NAMALWA (cell line): ENCODE measurements at places on chromosomes 2 and 18.

DNA sequence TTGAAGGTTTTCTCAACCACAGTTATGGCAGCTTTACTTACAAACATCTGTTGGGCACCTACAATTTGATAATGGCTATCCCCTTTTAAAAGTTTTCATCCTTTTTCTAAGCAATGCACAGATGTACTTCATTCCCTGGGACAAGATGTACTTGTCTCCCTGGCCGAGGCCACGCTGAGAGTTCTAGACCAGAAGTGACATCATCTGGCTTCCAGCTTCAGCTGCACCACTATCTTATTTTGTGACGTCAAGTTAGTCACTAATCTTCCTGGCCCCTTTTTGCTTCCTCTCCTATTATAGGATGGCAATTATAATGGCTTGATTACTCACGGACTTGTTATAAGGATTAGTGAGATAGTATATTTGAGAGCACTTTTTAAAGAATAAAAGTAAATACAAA is 386.4 kb downstream of the BCL11A start:
- no peak for DNase-seq

DNA sequence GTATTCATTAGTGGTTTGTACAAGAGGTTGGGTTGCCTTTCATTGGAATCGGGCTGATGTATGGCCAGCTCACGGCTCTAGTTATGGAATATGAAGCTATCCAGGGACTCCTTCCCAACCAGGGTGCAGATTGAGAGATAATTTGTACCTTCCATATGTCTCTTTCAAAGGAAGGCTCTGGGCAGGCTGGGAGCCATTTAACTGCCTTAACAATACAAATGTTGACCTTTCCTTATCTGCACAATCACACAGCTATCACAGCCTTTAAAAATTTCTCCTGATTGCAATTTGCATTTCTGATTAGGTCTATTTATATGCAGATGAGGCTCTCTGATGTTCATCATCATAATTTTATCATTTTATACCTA is 58.7 kb downstream of the MYO3B start:
- no peak for DNase-seq

DNA sequence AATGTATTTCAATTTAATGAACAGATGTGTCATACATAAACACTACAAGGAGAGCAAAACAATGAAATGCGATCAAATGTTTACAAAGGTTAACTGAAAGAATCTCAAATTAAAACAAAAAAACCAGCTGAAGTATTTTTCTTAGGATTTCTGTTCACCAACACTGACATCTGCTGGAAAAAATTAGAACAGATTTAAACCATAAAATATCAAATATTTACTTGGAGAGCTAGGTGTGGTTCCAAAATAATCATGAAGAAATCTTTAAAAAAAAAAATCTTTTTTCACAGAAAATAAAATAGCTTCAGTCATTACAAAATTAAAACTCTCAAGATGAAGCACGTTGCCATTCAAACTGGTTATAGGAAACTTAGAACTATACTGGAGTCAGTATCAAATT is 13.8 kb downstream of the MMADHC start:
- DNase-seq = peak; percentile 25

DNA sequence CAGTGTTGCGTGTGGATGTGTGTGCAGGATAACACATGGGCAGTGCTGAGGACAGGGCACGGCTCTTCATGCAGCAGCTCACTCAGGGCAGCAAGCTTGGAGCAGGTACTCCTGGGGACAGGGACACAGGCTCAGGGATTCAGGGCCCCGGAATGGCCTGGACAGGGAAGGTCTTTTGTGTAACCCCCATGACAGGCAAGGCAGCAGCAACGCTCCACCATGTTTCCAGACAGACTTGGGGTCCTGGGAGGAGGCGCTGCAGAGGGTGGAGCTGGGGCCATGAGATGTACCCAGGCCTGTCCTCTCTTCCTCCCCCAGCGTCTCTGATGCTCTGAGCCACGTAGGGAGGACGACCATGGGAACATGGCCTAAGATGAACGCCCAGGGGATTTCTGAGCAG is 58.3 kb downstream of the ADNP2 start:
- DNase-seq = no peak

GRCh38 chr2:151334082-151334815 is 23.1 kb upstream of the TNFAIP6 start:
- DNase-seq = no peak

- DNase-seq = no peak
Observed at GRCh38 chr2:11305338-11305737, 39.1 kb downstream of the ROCK2 start.

- peak; percentile 83 for DNase-seq
Observed at GRCh38 chr2:178891265-178891958, 84.2 kb upstream of the TTN start.

GRCh38 chr18:46660957-46661749 is 4.1 kb upstream of the LOXHD1 start:
- DNase-seq = no peak

GRCh38 chr2:205161156-205161839 is 521.0 kb upstream of the NRP2 start:
- no peak for DNase-seq

DNA sequence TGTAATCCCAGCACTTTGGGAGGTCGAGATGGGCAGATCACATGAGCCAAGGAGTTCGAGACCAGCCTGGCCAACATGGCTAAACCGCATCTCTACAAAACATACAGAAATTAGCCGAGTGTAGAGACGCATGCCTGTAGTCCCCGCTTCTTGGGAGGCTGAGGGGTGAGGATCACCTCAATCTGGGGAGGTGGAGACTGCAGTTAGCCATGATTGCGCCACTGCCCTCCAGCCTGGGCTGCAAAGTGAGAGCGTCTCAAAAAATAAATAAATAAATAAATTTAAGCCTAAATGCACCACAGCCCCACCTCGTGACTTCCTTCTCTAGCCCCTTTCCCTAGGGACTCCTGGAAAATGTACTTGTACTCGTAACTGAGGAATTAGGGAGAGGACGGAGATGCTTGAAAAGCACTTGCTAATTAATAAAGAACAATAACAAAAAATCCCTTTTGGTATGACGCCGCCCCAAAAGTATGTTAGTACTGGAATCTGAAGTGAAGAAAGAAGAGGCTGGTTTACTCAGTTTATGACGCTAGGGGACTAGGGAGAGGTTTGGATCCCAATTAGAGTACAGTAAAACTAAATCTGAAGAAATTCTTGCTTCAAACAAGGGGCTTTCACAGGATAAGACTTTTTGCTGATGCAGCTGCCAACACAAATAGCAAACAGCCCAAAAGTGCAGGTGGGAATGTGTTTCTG is 887 bp upstream of the ZNF396 start:
- DNase-seq = no peak

DNA sequence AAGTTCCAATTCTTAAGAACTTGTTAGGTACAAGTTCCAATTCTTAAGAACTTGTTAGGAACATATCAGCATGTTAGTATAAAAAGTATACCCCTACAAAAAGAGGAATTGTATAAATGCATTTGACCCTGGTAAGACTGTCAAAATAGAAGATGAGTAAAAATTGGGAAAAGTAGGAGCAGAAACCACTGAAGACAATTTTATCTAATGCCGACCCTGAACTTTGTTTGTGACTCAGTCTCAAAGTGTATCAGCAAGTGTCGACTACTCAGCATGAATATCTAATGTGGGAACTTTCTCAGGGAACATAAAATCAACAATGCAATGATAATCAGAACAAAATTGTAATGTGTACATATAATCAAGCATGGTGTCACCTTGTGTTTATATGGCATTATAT is 583 bp upstream of the CD226 start:
- DNase-seq = no peak

DNA sequence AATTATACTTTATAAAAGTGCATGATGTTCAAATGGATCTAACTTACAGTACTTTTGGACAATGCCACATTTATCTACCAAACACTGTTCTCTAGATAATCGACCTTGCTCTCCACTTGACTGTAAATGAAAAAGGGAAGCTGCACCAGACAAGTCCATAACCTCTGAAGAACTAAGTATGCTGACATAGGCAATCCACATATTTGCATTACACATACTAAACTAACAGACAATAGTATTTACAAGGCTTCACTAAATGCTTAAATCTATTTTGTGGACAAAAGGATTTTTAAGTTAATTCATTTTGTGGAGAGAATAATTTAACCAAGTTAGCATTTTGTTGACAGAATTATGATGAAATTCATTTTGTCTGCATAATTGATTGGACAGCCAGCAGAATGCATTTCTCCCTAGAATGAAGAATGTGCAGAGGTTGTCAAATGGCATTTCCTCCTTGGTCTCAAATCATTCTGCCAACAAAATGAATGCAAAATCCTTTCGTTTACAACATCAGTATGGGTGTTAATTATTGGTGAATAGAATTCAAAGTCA is 520.9 kb downstream of the CPS1 start:
- DNase-seq = no peak

DNA sequence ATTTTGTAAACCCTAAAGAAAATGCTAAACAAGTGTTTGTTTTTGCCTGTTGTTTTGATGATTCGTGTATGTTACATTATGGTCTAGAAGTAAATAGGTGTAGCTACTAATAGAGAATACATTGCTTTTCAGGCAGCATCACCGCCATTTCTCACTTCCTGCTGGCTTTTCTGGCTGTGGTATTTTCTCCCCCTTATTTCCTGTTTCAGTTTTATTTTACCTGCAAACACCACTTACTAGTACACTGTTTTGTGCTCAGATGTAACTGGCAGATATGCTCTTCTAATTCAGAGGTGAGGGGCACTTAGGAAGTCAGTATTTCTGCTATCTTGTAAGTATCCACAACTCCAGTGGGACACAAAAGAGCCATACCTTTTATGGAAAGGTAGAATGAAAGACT is 38.1 kb upstream of the SLC3A1 start:
- DNase-seq = peak; percentile 32

DNA sequence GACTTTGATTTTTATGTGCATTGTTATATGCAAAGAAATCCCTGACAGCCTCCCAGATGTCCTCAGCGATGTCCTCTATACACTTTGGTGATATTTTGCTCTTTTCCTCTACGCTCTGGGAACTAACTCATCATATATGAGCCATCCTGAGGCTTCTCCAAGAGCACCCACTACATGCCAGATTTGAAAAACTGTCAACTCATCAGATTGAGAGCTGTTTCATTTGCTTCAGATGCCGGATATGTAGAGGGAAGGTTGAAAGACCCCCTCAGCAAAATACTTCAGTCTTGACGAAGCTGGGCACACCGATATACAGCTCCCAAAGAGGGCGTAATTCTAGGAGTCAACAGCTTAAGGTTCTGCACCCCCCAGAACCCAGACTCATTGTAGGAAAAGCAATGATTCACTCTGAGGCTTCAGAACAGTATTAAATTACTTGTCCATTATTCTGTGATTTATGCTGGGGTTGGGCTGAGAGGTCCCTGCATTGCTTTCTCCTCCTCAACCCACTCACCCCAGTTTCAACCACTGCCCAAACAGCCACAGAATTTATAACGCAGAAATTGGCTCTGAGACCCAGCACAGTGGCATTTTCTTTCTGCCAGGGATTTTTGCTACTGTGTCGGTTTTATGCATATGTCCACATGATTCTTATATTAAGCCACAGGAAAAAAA is 341.8 kb downstream of the ALK start:
- DNase-seq = no peak

DNA sequence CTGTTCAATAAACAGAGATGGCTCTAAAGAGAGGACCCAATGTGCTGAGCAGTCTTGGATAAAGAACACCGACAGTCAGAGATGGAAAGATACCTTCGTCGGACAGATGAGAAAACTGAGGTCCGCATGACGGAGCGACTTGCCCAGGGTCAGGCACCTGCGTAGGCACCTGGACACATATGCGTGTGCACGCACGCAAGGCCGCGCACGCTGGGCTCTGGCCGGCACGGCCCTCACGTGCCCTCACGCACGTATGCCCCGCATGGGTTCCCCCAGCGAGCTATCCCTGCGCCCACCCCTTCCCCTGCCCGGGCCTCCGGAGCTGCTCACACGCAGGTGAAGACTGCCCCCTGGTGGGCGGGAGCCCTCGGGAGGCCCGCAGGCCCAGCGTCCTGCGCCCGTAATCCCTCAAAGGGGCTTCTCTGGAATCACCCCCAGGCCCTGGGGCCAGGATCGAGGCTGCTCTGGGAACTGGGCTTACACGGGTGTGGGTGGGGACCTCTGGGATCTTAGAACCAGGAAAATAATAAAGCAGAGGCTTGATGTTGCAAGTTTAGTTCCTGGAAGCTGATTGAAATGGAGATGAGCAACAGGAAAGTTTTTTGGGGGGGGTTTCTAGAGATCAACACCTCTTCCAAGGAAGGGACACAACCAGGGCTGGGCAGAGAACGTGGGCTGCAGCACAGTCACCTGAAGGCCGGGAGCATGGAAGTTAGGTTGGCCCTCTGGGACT is 246.3 kb downstream of the TNS1 start:
- DNase-seq = peak; percentile 43

DNA sequence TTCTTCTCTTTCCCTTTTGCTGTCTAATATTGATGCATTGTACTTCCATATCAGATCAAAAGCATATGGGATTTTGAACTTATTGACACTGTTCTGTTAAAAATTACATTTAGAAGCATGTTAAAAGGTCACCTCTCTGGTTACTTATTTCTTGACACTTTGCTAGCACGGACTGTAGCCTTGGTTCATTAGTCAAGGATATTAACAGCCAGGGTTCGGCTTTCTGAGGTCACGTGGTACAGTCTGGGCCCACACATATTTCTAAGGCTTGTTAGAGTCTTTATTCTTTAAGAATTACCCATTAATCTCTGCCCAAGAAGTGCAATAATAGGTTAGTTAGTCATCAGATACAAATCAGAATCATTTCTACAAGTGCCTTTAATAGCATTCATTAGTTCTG is 1035.8 kb upstream of the FANCL start:
- no peak for DNase-seq

- DNase-seq = no peak
Observed at GRCh38 chr2:213013979-213014378, 137.4 kb downstream of the IKZF2 start.

GRCh38 chr2:237552908-237553307 is 13.5 kb upstream of the PRLH start:
- peak; percentile 18 for DNase-seq

DNA sequence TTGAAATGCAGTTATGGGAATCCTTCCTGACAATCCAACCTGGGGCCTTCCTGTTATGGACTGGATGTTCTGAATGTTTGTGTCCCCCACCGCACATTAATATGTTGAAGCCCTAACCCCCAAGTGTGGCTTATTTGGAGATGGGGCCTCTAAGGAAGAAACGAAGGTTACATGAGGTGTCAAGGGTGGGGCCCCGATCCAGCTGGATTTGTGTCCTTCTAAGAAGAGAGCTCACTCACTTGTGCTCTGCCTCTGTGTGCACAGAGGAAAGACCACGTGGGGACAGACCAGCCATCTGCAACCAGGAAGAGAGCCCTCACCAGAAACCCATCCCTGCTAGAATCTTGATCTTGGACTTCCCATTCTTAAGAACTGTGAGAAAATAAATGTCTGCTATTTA is 44.4 kb downstream of the MAP3K19 start:
- DNase-seq = no peak

- DNase-seq = no peak
Observed at GRCh38 chr18:3967359-3968180, 487.5 kb downstream of the DLGAP1 start.
